ENCODE measurements at places on chromosomes 6 and 20.

DNA sequence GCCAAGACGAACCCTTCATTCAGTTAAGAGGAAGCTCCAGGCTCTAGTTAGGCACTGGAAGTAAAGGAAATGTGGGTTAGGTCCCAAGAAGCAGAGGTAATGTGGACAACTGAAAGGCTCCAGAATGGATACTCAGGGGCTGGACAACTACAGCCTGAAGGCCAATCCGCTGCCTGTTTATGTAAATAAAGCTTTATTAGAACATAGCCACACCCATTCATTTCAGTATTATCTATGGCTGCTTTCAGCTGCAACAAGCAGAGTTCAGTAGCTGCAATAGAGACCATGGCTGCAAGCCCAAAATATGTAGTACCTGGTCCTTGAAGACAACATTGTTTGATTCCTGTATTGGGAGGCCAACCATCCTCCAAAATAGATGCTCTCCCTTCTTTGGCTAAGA is 100.8 kb upstream of the MRPS10 start:
- no peak for DNase-seq

- peak; percentile 74 for DNase-seq
Observed at GRCh38 chr6:108945681-108946159, 97.5 kb downstream of the ARMC2 start.

- DNase-seq = no peak
Observed at GRCh38 chr6:139364302-139364981, 10.0 kb downstream of the CITED2 start.

GRCh38 chr20:53360852-53361251 is 232.8 kb downstream of the ZNF217 start:
- DNase-seq = no peak

DNA sequence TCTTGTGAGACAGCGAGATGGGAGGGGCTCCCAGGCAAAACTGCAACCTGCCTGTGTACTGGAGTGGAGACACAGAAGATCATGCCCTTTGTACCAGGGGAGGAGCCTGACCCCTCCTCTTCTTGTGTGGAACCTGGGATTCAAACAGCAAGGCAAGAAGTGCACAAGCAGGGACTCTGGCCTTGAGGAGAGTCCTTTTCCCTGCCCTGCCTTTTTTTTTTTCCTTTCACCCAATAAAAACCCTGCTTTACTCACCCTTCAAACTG is 251.8 kb upstream of the OPRM1 start:
- no peak for DNase-seq

DNA sequence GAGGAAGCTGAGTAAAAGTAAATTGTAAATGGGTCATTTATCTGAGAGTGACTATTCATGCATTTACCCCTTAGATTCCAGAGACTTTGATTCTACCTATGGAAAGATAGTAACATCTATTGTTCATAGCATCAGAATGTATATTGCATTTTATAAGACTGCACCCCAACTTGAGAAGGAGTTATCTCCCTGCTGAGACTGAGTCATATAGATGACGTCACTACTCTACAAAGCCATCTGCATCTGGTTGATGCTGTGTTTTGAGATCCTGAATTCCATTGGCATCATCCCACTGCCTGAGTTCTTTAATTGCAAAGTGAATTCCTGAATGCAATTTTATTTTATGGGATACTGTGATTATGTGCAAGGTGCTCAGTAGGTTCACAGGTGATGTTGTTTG is 444.0 kb upstream of the SLC35B3 start:
- no peak for DNase-seq

DNA sequence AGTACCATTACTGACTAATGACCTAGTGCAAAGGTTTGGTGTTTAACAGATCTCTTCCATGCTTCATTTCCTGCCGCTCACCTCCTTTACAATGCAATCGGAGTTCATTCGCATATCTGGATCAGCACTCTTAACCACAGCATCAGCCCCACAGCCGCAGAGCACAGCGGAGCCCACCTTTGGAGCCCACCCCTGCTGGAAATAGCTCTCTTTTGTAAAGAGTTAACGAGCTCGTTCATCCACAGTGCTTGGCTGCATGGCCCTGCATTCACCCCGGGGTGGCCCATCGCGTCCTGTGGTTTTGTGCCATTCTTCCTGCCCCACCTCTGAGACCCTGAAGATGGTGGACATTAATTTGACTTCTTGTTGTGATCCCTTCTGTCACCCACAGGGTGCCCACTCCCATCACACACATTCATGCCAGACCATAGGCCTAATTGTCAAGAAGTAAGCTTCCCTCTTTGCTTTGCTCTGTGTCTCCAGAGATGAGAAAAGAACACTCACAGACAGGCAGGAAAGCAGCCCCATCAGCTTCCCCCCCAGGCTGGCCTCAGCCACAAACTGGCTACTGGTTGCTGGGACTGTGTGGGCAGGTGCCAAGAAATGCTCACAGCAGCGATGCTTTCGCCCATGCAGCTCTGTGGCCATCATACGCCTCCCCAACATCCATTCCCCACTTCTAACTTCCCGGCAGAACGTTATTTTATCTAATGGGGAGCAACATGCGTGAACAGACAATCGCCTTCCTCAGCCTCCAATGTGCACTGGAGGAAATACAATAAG is 167.0 kb downstream of the LRFN2 start:
- no peak for DNase-seq

- no peak for DNase-seq
Observed at GRCh38 chr20:15600565-15600964, 972.7 kb downstream of the KIF16B start.

DNA sequence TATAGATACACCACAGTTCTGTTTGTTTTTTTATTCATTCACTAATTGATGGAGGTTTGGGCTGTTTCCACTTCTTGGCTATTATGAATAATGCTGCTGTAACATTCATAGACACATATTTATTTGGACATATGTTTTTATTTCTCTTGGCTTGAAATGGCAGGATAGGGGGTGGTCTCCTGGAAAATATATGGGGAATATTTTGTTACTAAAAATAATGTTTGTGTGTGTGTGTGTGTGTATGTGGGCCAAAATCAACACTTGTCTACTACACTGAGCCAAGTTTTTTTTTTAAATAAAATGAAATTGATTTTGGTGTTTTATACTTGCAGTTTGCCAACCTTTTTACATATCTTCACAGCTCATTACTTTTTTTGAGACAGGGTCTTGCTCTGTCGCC is 264.4 kb upstream of the SULF2 start:
- no peak for DNase-seq

DNA sequence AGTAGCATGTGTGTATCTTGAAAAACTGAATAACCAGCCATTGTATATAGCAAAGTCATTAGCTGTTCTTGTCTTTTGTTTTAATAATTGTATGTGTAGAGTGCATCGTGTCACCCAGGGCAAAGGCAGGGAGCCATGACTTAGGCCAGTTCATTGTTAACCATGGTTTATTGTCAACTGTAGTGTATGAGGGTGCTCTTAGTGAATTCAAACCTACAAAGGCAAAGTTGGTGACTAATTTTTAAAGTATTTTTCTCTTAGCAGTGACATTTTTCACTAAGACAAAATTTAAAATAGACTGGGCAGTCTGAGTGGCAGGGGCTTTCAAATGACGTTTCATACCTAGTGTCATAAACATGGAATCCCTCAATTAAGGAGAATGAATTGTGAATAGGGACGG is 79.0 kb downstream of the TULP4 start:
- DNase-seq = no peak

Measured in foreskin fibroblast (primary cell).